ENCODE measurements at places on chromosomes 2 and 18.

DNA sequence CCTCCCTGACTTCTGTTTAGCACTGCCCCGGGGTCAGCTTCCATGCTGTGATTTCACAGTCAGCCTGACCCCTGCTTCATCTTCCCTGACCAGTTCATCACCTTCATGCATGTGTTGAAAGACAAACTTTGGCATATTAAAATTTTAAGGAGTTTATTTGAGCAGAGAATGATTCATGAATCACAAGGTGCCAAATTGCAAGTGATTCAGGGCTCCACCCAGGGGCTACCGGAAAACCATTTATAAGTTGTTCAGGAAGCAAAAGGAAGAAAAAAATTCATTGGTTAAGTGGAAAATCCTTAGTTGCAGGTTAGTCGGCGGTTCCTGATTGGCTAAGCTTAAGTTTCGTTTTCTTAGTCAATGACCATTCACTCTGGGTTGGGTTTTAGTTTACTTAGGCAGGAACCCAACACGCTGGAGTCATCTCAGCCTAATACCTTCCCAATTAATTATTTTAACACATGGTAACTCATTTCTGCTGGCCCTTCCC lies 10.6 kb downstream of the IL1F10 start:
- H3K4me1 ChIP-seq: peaks cover 53% of the 10 kb centered on the region
- no peaks in the 10 kb centered on the region for H3K36me3 ChIP-seq
- peak; percentile 87 for DNase-seq
- no peaks in the 10 kb centered on the region for H3K27me3 ChIP-seq

DNA sequence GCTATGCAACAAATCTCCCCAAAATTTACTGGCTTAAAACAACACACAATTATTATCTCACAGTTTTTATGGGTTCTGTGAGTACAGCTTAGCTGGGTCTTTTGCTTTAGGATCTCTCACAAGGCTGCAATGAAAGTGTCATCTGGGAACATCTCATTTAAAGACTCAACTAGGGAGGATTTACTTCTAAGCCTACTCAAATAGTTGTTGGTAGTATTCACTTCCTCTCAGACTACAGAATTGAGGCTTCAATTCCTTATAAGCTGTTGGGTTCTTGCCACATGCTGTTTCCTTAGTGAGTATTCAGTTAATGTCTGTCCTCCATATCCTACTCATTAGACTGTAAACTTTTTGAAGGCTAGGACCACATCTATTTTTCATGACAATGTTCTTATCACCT lies 72.3 kb downstream of the MDH1 start:
- H3K27me3 ChIP-seq: no peaks in the 10 kb centered on the region
- no peak for DNase-seq
- no peak overlapping the region for H3K4me3 ChIP-seq

DNA sequence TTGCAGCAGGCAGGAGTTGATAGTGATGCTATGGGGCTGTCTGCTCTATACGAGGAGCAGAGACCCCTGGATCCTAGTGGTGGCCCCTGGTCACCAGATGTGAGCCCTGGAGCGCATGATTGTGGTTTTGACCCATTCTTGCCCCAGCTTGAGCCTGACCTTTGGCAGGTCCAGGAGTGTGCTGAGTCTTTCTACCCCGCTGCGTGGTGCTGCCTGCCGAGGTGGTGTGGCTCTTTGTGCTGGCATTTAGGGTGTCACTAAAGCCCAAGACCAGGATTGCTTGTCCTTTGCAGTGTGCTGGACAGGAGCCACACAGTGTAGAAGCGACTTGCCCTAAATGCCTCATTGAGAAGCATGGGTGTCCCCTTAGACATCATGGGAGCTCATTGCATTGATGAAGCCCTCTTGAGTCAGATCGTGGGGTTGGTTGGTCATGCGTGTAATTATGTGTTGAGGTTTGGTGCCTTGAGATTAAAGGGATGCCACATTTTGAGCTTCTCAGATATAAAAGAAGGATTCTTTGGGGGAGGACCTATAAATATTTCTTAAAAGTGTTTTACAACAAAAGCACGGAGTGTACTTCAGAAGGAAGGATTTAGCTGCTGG lies 88.3 kb downstream of the AGAP1 start:
- H3K36me3 ChIP-seq: no peaks in the 10 kb centered on the region
- no peak overlapping the region for H3K27ac ChIP-seq

DNA sequence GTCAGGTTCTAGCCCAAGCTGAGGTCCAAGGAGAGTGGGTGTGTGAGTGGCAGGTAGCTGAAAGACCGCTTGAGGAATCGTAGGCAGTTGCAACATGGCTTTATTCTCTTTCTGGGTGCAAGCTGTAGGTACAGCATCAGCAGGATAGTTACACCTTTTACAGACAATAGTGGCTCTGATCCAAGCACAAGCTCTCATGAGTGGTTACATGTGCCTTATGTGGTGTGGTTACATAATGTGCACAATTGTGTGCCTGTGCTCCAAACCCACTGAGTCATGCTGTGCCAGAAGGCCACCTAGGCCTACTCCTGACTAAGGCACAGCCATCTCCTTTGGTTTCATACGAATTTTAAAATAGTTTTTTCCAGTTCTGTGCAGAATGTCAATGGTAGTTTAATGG lies 227.6 kb downstream of the SATB2 start:
- no peak overlapping the region for H3K4me3 ChIP-seq
- no peaks in the 10 kb centered on the region for H3K27me3 ChIP-seq
- no peak for DNase-seq
- no peak overlapping the region for H3K27ac ChIP-seq
- no peaks in the 10 kb centered on the region for H3K4me1 ChIP-seq

Data from keratinocyte (primary cell).